K562 (cell line): ENCODE measurements at places on chromosomes 6 and 20. TPM values are rescaled to one million over a fixed set of nuclear protein-coding genes. Genes with fewer than 3 reads are reported as not detected.

GRCh38 chr20:313948-314347 is 11.4 kb upstream of the SOX12 start:
- DNase-seq: no peak

DNA sequence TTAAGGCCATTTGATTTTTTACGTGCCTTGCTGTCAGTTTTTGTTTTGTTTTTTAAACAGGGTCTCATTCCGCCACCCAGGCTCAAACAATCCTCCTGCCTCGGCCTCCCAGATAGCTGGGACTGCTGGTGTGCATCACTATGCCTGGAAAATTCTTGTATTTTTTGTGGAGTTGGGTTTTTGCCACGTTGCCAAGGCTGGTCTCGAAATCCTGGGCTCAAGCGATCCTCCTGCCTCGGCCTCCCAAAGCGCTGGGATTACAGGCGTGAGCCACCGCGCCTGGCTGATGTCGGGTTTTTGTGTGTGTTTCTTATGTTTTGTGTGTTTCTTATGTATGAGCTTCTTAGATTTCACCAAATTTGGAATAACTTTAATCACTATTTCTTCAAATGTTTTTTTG is 104.8 kb downstream of the TAF4 start:
- DNase-seq: no peak

GRCh38 chr6:164227952-164228522 is 813.5 kb downstream of the QKI start:
- no peak for DNase-seq

GRCh38 chr6:21208081-21208795 is 385.3 kb upstream of the SOX4 start:
- DNase-seq: no peak

DNA sequence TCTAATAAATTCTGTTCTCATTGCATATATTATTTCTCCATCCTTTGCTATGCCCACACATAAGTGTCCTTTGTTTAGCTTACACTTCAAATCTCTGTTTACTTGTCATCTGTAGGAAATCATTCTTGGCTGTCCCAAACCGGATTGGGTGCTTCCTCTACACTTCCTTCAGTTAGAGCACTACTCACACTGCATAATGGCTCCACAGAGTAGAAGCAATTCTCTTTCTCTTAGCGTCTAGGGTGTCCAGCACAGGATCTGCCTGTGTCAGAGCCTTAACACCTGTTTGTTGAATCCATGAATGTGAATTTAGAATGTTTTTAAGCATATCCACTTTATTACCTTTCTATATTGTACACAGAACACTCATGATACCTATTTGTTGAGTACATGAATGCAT is 87.0 kb upstream of the BMP2 start:
- DNase-seq: no peak

CD24 gene
- total RNA-seq: 27.1 and 28.3 TPM in 2 replicates

- no peak for DNase-seq
Measured at GRCh38 chr20:38534756-38535155, 46.2 kb upstream of the ADIG start.

- DNase-seq: no peak
Measured at GRCh38 chr6:81772741-81773140, 20.3 kb upstream of the TENT5A start.

GRCh38 chr6:329888-330691 is 37.8 kb downstream of the DUSP22 start:
- DNase-seq: peak; percentile 64

DNA sequence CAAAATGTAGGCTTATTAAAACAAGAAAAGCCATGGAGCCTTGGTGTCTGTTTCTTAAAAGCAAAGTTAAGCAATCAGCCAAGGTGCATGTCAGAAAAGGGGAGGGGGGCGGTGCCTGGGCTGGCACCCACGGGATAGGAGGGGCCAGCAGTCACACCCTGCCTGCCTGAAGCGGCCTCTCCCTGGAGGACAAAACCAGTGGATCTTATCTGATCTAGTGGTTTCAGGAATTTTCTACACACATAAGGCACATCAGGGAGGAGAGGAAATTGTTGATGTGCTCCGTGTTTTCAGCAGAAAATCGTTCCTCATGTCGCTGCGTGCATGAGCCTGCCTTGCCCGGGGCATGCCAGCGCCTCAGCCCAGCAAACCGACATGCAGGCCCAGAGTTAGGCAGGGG is 276.4 kb downstream of the TAF4 start:
- DNase-seq: no peak

DNA sequence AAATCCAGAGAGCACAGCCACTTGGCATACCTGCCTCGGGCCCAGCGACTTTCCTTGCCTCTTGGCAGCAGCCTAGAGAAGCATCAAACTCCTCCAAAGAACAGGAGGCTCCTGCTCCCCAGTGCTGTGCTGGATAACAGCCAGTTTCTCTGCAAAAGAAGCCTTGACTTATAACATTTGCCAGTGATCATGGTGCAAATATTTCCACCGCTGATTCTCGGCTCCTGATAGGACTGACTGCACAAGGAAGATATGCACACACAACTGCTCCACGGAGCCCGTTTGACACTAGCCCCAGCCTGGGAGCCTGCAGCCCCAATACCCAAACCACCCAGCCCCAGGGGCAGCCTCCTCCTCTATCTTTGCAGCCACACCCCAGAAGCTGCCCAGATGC is 17.5 kb downstream of the ACSS1 start:
- DNase-seq: no peak

DNA sequence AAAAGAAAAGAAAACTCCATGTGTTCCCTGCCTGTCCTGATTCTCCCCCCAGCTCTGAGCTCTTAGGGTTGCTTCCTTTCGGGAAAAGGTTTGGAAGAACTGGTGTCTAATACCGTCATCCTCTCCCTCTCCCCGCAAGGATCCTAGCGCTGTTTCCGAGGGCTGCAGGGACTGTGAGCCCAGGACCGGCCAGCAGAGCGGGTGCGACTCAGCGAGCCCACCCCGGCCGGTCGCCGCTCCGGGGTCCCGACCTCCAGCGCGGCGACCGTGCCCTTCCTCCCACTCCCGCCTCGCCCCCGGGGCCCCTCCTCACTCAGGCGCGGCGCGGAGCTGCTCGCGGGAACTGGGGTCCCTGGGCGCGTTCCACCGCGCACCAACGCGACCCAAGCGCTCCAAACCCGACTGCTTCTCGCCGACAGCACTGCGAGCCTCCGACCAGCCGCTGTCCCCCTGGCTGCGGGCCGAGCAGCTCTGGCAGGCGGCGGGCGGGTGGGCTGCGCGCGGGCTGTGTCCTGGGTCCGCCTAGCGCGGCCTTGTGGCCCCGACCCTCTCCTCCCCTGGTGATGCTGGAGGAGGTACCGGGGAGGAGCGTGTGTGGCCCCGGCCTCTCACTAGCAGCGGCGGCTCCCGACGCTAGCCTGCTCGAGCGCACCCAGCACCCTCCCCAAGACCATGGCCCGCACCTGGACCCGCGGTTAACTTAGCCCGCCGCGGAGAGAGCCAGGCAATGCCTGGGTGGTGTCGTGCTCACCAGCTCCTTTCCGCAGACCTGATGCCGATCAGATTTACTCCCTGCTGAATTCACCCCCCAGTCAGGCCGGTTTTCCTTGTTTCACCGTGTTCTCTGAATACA is at the start of gene PLA2G7:
TSS of gene PLA2G7 (minus strand) at position 509 of the 853 bp plus-strand sequence. CDS start 12,484 bp downstream, outside the sequence.
- DNase-seq: no peak

TMEM244 gene
- not detected in 2 replicates for total RNA-seq

- DNase-seq: peak; percentile 3
Measured at GRCh38 chr20:17710379-17711266, 10.9 kb downstream of the BANF2 start.
